PC-3 (cell line): ENCODE measurements at places on chromosomes 5 and 9. TPM values are rescaled to one million over a fixed set of nuclear protein-coding genes. Genes with fewer than 3 reads are reported as not detected.
A peak's percentile ranks its signal among the peaks of the same experiment; 100 is the strongest.

DNA sequence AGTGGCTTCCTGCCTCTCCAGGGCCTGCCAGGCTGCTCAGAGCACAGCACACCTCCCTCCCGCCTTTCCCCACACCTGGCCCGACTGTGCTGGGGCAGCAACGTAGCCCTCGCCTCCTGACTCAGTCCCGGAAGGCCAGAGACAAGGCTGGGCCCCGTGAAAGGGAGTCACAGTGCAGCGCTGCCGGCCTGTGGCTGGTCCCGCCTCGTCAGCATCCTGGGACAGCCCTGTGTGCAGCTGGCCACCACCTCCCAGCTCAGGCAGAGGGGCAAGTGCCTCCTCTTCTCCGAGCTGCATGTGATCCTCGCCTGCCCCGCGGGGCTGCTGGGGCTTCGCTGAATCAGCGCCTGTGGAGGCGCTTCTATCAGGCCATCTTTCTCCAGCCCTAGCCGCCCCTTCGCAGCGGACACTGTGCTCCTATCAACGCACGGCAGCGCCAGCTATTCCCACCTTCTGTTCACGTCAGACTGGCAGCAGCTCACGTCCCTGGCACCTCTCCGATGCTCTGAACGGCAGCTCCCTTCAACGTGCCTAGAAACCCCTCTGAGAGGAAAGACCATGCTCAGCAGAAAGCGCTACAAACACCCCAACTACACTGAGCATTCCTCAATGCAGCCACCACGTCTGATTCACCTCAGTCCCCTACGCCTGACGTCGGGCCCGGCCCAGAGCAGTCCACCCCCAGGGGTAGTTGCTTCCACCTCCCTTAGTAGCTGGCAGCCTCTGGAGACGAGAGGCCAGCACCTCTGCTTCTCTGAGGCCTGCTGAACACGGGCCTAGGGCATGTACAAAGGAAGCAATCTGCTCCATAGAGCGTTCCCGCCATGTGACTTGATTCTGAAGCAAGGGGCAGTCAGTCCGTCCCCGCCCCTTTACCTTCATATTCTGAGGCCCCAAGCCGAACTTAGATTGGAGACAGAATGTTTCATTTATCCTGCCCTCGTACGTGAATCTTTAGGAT lies 78.8 kb downstream of the GPR21 start:
- DNase-seq: no peak

DNA sequence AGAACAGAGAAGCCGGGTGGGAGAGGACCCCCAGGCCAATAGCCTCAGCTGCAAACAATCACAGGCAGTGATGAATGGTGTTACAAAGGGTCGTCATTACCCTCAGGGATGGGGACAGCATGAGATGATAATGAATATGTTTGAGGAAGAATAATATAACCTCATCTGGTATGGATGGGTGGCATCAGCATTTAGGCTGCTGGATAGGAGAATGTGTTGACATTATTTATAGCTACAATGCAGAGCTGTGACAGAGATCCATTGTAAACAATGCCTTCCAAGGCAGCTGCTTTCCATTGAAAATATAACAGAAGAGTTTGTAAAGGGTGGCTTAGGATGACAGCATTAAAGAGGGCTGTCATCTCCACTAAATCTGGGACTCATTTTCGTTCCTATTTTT lies 365.5 kb downstream of the KCNN2 start:
- DNase-seq: no peak

DNA sequence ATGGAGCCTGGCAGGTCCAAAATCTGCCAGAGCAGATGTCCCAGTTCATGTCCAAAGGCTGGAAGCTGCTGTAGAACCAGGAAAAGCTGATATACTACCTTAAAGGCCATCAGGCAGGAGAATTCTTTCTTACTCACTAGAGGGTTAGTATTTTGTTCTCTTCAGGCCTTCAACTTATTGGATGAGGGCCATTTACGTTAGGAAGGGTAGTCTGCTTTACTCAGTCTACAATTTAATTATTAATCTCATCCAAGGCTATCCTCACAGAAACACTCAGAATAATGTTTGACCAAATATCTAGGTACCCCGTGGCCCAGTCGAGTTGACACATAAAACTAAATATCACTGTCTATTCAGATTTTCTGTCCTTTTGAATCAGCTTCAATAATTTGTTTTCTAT lies 437.4 kb downstream of the TLE4 start:
- DNase-seq: no peak

TRIM36 gene
- 0.15 TPM in 1 of 2 replicates, not detected in the other for total RNA-seq

DNA sequence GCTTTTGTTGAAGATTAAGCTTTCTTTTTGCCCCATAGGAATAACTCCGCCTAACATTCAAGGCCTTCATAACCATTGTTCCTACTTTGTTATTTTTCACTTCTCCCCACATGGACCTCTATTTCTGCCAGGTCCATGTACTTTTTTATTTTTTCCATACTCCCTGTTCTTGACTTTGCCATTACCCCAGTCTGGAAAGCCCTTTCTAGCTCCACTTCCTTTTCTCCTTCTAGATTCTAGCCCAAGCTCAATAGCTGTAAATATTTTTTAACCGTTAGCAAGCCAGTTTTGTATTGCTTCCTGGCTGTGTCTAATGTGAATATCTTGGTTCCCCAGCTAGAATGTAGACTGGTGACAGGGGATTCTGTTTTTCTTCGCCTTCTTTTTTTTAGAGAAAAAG lies 26.1 kb downstream of the NCBP1 start:
- no peak for DNase-seq

SLCO6A1 gene
- total RNA-seq: not detected in 2 replicates

PCDHGA5 gene
- total RNA-seq: 0.98 and 2.4 TPM in 2 replicates

DNA sequence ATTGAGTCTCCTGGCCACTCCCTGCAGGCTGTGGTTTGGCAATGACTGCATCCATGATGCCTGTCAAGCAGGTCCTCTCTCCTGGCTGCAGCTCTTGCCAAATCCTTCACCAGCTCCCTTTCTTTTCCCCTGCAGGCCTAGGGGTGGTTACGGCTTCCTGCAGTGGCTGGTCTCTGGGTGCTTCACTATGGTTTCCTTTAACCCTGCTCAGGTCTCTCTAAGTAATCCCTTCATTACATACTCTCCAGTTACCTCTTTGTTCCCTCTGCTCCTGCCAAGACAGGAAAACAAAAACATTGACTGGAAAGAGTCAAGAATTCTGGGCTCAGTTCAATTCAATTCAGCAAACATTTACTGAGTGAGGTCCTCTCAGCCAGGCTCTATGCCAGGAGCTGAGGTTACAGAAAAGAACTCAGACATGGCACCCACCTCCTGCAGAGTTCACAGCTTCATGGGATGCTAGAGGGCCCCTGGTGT lies 19.8 kb upstream of the PTPN3 start:
- DNase-seq: peak; percentile 27

GRCh38 chr9:17059465-17059864 lies 75.4 kb upstream of the CNTLN start:
- DNase-seq: no peak

TRIM14 gene
- 11.2 and 17.3 TPM in 2 replicates for total RNA-seq
